ENCODE measurements at places on chromosomes 12 and 14. TPM values are rescaled to one million over a fixed set of nuclear protein-coding genes. Genes with fewer than 3 reads are reported as not detected.

MMP17 gene
- 4.3 TPM for total RNA-seq

DNA sequence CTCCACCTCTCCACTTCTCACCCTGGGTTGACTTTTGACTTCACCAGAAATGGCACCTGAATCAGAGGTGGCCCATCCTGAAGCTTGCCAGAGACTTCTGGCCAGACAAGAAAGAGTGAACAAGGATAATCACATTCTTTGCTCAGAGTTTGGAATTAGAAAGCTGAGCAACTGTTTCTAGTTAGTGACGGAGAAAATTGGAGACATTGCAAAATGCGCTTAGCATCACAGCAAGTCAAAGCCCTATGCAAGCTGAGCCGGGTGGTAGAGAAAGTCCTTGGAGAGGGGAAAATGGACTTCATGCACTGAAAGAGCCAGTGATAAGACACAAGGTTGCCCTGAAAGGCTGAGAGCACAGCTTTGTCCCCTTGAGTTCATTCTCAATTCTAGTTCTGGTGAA lies 161.8 kb downstream of the PAH start:
- no peak for DNase-seq

CRIP1 gene
- total RNA-seq, result 122 TPM

FAM90A1 gene
- total RNA-seq, result 0.19 TPM

GRCh38 chr12:105481392-105482300 lies 151.2 kb downstream of the C12orf75 start:
- DNase-seq, result no peak

GDF3 gene
- total RNA-seq, result not detected

C12orf76 gene
- total RNA-seq, result 9.2 TPM

GRCh38 chr12:74980510-74980909 lies 229.1 kb downstream of the KCNC2 start:
- DNase-seq, result no peak

DNA sequence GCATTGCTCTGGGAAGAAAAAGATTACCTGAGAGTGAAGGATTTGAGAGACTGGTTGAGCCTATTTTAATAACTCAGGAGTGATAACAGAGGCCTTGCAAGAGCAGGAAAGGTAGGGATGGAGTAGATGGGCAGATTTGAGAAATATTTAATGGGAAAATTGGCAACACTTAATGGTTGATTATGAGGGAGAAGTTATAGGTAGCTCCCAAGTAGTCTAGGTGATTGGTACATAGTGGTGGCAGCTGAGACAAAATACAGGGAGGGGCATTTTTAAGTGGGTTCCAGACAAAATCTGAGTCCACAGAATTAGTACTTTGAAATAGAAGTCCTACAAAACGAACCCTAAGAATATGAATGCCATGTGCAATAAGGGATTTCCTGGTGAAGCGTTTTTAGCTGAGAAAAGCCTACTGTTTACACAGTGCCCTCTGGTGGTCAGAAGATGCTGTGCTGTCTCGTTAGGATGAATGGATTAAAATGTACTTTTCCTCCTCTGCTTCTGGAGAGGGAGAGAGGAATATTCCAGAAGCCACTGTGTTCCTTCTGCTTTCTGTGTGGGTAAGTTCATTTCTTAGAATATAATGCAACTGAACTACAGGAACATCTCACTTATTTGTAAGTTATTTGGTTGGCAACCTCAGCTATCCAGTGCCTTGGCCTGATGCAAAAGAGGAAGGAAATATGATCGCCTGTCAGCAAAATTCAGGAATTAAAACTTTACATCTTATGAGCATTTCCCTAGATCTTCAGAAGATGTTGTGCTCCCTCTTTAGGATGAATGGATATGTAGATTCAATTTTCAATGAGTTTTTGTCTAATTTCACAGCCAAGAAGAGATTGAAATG lies 6.5 kb downstream of the ZBTB1 start:
- no peak for DNase-seq

DNA sequence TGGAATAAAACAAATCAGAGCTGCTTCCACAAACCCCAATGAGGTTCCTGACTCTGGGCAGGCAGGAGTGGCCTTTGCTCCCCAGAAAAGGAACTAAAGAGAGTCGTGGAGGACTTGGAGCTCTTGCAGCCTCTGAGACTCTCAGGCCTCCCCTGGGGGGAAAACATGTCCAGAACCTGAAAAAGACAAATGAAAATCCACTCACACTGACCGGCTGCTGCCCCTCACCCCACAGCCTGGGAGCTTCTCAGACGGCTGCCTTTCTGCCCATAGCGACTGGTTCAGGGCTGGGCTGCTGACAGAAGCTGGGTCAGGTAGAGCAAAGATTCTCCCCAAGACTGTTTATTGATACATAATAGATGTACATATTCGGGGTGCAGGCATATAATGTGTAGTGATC lies 356.0 kb downstream of the ADGRD1 start:
- peak; percentile 20 for DNase-seq

- DNase-seq, result no peak
Measured at GRCh38 chr12:20154052-20154451, 214.3 kb upstream of the PDE3A start.

GRCh38 chr12:79413796-79414195 lies 277.0 kb downstream of the PAWR start:
- no peak for DNase-seq

GRCh38 chr12:24507827-24508226 lies 441.1 kb downstream of the BCAT1 start:
- DNase-seq, result no peak

DNA sequence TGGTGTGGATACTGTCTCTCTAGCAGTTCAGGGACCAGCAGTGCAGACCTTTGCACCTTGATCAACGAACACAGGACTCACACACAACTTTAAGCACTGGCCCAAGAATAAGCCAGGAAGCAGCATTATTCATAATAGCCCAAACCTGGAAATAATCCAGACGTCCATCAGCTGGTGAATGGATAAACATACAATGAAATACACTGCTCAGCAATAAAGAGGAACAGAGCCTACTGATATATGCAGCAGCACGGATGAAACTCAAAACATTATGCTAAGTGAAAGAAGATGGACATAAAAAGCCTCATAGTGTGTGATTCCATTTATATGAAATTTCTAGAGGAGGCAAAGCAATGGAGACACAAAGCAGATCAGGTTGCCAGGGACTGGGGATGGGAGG lies 303.9 kb upstream of the FKBP4 start:
- no peak for DNase-seq

- no peak for DNase-seq
Measured at GRCh38 chr12:32824596-32824995, 68.9 kb upstream of the YARS2 start.

DNA sequence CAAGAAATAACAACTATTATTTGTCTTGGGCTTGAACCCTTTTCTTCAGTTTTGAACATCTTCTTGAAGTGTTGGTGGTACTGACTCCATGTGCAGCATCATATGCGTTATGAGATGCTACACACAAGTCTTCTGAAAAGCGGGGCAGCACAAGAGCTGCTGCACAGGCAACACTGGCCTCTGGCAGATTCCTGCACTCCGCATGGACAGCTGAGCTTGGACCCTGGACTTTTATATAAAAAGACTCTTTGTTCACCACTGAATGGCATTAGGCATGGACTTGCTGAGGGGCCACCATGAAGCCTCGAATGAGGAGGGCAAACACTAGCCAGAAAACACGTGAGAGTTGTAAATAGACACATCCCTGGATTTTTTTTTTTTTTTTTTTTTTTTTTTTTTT lies 210.8 kb upstream of the NPAS3 start:
- no peak for DNase-seq

- no peak for DNase-seq
Measured at GRCh38 chr14:30874999-30875787, 834 bp downstream of the COCH start.

FLRT2 gene
- 59.6 TPM for total RNA-seq

MYF6 gene
- not detected for total RNA-seq

- no peak for DNase-seq
Measured at GRCh38 chr14:58769011-58769643, 131.4 kb downstream of the DACT1 start.

GRCh38 chr14:46464341-46464740 lies 187.2 kb downstream of the RPL10L start:
- DNase-seq, result no peak

- DNase-seq, result no peak
Measured at GRCh38 chr12:91965781-91966180, 179.9 kb downstream of the BTG1 start.

- no peak for DNase-seq
Measured at GRCh38 chr14:60303745-60304144, 54.7 kb downstream of the PPM1A start.

GRCh38 chr12:10563966-10564365 lies 49.4 kb downstream of the MAGOHB start:
- no peak for DNase-seq

DNA sequence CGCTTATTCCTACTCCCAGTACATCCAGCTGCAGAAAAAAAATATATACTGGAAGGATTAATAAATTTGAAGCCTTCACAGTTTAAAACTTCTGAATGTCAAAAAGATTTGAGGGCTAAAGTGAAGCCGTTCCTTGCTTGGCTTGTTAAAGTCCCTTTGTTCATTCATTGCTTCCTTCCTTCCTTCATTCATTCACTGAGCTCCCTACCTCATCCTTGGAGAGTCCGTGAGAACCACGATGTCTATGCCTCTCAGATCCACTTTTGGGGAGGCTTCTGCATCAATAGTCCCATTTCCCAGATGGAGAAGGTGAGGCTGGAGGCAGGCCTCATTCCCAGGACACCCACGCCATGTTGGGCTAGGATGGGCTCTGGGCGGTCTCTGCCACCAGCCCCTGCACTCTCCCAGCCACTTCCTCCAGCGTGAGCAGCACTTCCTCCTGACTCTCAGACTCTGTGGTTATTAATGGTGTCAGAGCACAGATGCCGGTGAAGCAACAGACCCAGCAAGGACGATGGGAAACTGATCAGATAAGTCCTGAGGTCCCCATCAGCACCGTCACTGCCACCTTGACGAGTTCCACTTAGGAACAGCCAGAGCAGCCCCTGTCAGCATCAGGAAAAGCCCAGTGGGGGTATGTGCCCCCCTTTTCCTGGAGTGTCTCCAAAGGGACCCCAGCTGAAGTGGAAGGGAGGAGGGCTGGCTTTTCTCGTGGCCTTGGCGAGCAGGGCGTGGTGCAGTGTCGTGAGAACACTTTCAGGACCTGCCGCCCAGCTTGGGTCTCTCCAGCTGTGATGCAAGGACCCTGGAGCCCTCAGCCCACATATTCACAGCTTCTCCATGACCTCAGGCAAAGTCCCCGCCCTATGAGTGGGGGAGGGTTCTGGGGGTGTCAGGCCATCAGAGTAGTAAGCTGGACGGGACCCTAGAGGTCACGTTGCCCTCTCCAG lies 21.2 kb downstream of the ASB2 start:
- no peak for DNase-seq

GLIPR1L1 gene
- not detected for total RNA-seq

DNA sequence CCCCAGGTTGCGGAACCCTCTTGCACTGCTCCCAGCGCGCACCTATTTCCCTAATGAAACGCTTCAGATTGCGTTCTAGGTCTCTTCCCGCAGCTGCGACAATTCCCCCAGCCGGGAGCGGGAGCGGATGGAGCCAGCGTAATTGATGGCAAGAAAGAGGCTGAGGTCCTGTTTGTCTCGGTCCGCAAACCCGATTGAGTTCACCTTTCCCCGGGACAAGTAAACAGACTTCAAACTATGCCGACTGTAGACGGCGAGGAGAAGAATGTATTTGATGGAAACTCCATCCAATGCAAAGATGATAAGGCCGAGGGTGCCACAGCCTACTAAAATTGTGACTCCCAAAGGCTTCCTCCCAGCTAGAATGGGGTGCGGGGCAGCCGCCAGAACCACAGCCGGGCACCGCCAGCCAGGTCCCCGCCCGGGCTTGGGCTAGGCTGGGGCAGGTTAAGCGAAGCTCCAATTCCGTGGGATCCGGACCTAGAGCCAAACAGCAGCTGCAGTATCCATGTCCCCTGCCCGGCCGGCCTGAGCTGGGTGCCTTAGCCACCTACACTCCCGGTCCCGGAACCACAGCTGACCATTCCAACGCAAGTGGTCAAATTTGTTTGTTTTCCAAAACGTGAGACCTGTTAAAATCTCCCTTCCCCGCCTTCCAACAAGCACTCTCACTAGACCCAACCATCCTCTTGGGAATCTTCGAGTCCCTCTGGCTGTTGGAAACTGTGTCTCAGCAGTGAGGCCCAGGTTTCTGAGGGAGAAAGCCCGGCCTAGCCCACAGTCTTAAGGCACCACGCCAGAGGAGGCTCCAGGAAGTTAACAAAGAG lies 5.5 kb downstream of the NKX2-1 start:
- DNase-seq, result no peak

DNA sequence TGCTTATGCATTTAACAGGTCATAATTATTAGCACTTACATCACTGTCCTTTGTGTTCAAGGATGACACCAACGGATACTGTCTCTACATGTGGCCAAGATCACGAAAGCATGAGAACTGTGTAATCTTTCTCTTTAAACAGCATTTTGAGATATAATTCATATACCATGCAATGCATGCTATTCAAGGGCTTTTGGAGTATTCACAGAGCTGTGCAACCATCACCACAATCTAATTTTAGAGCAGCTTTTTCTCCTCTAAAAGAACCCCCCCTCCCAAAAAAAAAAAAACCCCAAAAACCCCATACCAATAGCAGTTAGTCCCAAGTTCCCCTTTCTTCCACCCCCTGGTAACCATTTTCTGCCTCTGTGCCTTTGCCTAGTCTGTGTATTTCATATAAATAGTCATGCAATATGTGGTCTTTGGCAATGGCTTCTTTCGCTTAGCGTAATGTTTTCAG lies 60.6 kb downstream of the SPRING1 start:
- no peak for DNase-seq

DNA sequence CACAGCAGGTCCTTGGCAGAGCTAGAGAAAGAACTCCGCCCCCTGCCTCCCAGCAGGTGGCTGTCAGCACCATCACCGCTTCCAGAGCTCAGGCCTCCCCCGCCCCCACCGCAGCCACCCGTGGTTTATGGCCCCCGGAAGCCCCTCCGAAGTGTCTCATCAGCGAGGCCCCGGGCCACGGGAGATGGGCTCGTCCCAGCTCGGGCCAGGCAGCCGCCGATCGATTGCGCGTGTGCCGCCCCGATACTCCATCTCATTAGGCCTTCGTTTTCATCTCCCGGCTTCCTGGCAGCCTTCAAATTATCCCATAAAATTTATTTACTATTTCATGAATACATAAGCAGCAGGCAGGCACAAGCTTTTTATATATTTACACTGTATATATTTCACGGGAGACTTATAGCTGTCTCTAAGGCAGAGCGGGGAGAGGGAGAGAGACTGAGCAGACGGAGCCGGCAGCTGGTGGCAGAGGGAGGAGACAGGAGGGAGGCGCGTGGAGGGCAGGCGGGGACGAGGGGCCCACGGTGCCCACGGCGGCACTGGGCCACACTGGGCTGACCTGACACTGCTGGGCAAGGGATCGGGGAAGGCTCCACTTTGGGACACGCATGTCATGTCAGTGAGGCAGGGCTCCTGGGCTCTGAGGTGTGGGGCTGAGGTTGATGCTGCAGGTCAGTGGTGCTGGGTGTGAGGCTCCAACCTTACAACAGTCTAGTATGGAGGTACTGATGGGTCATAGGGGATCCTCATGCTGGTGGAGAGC lies 241.2 kb downstream of the RBM19 start:
- DNase-seq, result no peak

- DNase-seq, result no peak
Measured at GRCh38 chr14:93914278-93914677, 12.9 kb upstream of the FAM181A start.

GRCh38 chr12:40314927-40315326 lies 90.1 kb downstream of the LRRK2 start:
- no peak for DNase-seq

SPIC gene
- total RNA-seq, result not detected

HOXC13 gene
- 0.23 TPM for total RNA-seq

TMEM63C gene
- not detected for total RNA-seq

SPRYD3 gene
- 77.6 TPM for total RNA-seq

Measured in posterior vena cava (tissue), 2 donors.